ENCODE measurements at places on chromosomes 3 and 15.

- DNase-seq, result no peak
These were observed 41.3 kb downstream of the COL6A5 start for GRCh38 chr3:130386604-130387263.

DNA sequence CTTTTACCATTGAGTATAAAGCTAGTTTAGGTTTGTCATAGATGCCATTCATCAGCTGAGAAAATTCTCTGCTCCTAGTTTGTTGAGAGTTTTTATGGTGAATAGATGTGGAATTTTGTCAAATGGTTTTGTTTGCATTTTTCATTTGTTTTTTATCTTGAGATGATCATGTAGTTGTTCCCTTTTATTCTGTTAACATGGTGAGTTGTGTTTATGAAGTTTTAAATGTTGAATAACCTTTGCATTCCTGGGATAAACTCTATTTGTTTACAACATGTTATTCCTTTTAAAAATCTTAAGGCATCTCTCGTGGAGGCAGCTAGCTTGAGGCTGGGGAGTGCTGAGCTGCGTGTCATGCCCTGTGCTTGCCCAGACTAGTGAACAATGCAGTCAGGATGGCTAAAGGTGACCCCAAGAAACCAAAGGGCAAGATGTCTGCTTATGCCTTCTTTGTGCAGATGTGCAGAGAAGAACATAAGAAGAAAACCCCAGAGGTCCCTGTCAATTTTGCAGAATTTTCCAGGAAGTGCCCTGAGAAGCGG is 48.5 kb downstream of the ANAPC13 start:
- DNase-seq, result no peak

DNA sequence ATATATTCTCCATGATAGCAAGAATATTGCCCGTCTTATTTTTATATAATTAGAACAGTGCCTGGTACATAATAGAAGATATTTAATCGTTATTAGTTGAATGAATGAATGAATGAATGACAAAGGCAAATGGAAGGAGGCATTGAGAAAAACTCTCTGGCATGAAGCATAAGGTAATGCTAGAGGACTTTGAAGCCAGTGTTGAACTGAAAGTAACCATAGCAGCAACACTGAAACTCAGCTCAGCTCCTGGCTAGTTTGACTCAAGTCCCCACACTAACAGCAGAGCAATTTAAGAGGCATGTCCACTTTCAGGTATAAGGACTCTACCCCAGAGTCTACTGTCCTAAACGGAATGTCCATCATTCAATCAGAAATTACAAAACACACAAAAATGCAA is 227.0 kb downstream of the CPNE4 start:
- DNase-seq, result no peak

DNA sequence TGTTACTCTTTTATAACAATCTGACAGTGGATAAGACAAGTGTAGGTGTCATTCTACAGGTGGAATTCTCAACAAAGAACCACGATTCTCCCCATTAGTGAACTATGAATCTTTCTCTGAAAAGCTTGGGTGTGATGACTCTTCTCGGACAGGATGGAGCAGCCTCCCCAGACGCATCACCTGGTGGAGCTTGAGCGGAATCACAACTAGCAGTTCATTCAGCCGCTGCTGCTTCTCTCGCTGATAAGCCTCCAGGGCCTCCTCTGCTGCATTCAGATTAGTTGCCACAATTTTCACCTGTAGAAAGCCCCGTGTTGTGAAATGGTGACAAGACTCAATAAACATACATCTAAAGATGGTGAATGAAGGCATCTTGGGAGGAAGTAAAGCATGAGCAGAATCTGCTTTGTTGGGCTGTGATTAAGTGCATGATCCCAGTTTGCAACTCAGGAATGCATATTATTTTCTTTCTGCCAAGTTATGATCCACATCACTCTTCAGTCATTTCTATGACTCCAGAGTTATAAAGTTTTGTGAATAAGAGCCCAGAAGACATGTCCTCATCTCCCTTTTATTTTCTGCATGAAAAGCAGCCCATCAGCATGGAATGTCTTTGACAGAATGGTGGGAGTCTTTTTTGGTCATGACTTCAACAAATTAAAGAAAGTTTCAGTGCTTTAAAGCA is 93.6 kb downstream of the BOC start:
- DNase-seq, result no peak

Measured in gastrocnemius medialis (tissue), 4 donors.